Breast epithelium (tissue), 4 donors: ENCODE measurements at places on chromosomes 2 and 18. TPM values are rescaled to one million over a fixed set of nuclear protein-coding genes. Genes with fewer than 3 reads are reported as not detected.

DNA sequence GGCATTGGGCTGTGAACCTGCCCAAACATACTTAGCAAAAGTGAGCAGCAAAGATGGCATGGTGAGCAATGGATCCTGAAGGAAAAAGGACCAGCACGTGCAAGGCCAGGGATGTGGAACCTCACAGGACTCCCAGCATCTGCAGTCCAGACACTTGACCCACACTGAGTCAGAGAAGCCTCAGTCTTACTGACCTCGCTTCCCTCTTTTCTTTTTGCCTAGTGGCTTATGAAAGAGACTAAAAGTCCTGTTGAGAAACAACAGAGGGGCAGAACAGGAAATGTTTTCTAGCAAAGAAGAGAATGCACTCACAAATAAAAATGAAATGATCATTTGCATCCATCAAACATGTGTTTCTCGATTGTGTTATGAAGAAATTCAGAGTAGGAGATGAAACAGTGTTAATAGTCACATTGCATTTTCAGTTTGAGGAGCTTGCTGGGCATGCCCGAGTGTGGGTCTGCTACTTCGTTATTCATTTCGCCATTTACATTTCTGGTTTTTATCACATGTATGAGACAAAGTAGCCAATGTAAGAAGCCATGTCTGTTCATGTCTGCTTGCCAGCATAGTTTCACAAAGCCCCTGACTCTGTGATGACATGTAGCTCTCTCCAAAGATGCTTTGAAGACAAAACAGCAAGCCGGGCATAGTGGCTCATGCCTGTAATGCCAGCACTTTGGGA lies 118.4 kb downstream of the INO80D start:
- H3K27me3 ChIP-seq, result no peaks in the 10 kb centered on the region
- no peaks in the 10 kb centered on the region for H3K36me3 ChIP-seq
- no peak overlapping the region for H3K27ac ChIP-seq
- DNase-seq, result no peak

Gene MPP4
- total RNA-seq, result not detected

GRCh38 chr2:212032536-212033219 lies 505.9 kb downstream of the ERBB4 start:
- no peak for DNase-seq
- no peak overlapping the region for H3K4me3 ChIP-seq
- no peaks in the 10 kb centered on the region for H3K4me1 ChIP-seq
- no peaks in the 10 kb centered on the region for H3K36me3 ChIP-seq
- no peak overlapping the region for H3K27ac ChIP-seq
- no peaks in the 10 kb centered on the region for H3K27me3 ChIP-seq

- no peak overlapping the region for H3K4me3 ChIP-seq
- no peak for DNase-seq
- H3K36me3 ChIP-seq, result no peaks in the 10 kb centered on the region
- no peaks in the 10 kb centered on the region for H3K4me1 ChIP-seq
- no peaks in the 10 kb centered on the region for H3K27me3 ChIP-seq
These were observed 50.3 kb downstream of the ITGB1BP1 start for GRCh38 chr2:9373047-9373446.

Gene STPG4
- not detected for total RNA-seq
